ENCODE measurements at places on chromosomes 4 and X.

- DNase-seq = no peak
Measured at GRCh38 chr4:127203562-127204200, 429.1 kb upstream of the INTU start.

DNA sequence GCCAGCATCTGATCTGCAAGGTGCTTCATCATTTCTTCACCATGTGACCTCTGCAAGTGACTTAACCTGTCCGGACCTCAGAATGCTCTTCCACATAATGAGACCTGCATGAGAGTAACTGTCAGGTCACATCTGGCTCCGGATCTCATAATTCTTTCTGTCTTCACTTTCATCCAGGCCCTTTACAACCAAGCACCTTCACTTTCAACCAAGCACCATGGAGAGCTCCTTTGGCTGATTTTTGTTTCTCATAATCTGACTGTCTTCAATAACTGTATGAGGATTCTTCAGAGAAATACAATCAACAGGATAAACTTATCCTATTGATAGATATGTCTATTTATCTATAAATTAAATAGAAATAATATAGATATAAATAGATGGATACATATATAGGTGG is 148.1 kb downstream of the VCX3A start:
- DNase-seq = no peak

GRCh38 chr4:184288451-184289178 is 70.9 kb upstream of the ENPP6 start:
- no peak for DNase-seq

GRCh38 chr4:5747738-5748375 is 36.9 kb downstream of the EVC start:
- no peak for DNase-seq
